ENCODE measurements at places on chromosomes 3 and 15. TPM values are rescaled to one million over a fixed set of nuclear protein-coding genes. Genes with fewer than 3 reads are reported as not detected.

DNA sequence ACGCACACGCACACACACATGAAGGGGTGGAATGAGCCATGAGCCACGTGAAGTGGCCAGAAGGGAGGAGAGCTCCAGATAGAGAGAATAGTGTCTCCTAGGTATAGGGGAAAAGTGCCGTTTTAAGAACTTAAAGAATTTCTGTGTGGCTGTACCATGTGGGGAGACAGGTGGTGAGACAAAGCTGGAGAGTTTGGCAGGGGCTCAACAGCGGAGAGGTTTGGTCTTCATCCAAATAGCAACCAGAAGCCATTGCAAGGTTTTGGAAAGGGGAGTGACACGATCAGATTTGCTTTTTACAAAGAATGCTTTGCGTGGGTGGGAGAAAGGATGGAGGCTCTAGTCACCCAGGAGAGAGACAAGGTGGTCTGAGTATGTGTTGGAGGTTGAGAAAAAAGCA, 146.0 kb downstream of the IL20RB start:
- no peak overlapping the region for H3K4me3 ChIP-seq
- H3K27me3 ChIP-seq = peaks cover 30% of the 10 kb centered on the region
- DNase-seq = no peak
- no peaks in the 10 kb centered on the region for H3K4me1 ChIP-seq
- H3K36me3 ChIP-seq = no peaks in the 10 kb centered on the region

GRCh38 chr15:82646250-82647044, 716 bp downstream of the CPEB1 start:
- H3K27ac ChIP-seq = no peak overlapping the region
- H3K4me1 ChIP-seq = peaks cover 2% of the 10 kb centered on the region
- DNase-seq = no peak
- H3K36me3 ChIP-seq = no peaks in the 10 kb centered on the region

DNA sequence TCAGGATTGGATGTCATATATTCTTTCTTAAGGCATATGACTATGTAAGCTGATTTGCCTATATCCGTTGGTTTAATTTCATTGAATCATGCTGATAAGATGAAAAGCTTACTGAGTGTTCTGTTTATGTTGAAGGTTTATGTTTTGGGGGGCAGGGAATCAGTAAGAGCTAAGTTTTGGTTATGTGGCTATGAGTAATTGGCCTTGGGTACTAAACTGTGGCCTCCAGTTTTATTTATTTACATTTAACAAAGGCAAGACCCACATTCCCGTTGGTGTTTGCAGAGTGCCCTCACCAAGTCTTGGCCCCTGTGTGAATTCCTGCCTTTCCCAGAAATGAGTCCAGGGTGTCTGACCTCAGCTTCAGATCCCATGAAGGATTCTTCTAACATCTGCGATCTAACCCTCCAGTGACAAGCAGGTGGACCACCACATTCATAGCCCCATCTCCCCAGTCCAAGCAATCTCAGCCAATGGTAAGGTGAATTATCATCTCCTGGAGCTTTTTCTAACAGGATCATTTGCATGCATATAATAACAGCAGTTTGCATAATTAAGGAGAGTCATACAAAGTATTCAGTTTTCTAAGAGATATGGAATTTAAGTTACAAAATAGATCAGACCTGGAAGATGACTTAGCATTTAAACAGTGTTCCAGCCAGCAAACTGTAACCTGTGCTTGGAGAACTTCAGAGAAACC, 27.4 kb downstream of the GLDN start:
- peaks cover 7% of the 10 kb centered on the region for H3K27me3 ChIP-seq
- no peaks in the 10 kb centered on the region for H3K4me1 ChIP-seq
- H3K36me3 ChIP-seq = no peaks in the 10 kb centered on the region
- no peak for DNase-seq

- H3K27ac ChIP-seq = no peak overlapping the region
- no peak overlapping the region for H3K4me3 ChIP-seq
- no peaks in the 10 kb centered on the region for H3K27me3 ChIP-seq
- DNase-seq = no peak
These were observed 47.4 kb downstream of the MESD start for GRCh38 chr15:80942266-80942665.

GRCh38 chr3:169264711-169265110, 398.8 kb downstream of the MECOM start:
- H3K27ac ChIP-seq = no peak overlapping the region
- no peaks in the 10 kb centered on the region for H3K4me1 ChIP-seq
- H3K36me3 ChIP-seq = no peaks in the 10 kb centered on the region
- no peak overlapping the region for H3K4me3 ChIP-seq
- no peaks in the 10 kb centered on the region for H3K27me3 ChIP-seq

GRCh38 chr3:46649436-46649835, 37.1 kb downstream of the FAM240A start:
- no peak overlapping the region for H3K4me3 ChIP-seq
- DNase-seq = no peak
- no peaks in the 10 kb centered on the region for H3K4me1 ChIP-seq
- H3K36me3 ChIP-seq = no peaks in the 10 kb centered on the region

GRCh38 chr3:152472672-152472954, 203.9 kb downstream of the MBNL1 start:
- H3K27me3 ChIP-seq = no peaks in the 10 kb centered on the region
- H3K27ac ChIP-seq = peak overlapping the region; percentile 87
- H3K4me1 ChIP-seq = peaks cover 12% of the 10 kb centered on the region
- no peak for DNase-seq
- no peaks in the 10 kb centered on the region for H3K36me3 ChIP-seq

- peak overlapping the region; percentile 39 for H3K4me3 ChIP-seq
- peaks cover 44% of the 10 kb centered on the region for H3K4me1 ChIP-seq
- peaks cover 2% of the 10 kb centered on the region for H3K36me3 ChIP-seq
- H3K27ac ChIP-seq = no peak overlapping the region
These were observed 49.1 kb downstream of the CCK start for GRCh38 chr3:42216931-42217333.

DNA sequence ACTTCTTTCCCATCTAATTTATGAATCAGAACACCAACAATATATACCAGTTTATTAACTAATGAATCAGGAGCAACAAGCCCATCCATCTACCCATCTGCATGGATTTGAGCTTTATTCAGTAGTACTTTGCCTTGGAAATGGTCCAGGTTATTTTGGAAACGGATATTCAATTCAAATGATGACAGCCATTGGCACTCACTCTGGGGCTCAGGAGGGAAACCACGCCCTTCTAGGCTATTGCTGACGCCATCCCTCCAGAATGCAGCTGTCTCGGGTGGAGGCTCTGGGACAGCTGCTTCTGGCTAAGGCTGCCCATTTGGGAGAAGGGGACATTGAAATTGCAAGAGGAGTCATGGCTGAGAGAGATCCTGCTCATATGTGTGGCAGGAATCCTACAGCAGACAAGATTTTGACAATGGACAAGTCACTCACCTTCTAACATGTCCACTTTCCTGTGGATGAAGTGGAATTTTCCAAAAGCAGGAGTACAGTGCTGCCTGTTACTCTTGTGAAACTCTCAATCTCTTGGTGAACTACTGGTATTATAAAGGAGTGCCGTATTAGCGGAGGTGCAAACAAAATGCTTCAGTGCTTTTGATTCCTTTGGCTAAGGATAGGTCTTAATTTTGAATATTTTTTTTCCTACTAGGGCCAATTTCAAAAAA, 29.3 kb upstream of the TRAK1 start:
- H3K36me3 ChIP-seq = no peaks in the 10 kb centered on the region
- peaks cover 23% of the 10 kb centered on the region for H3K4me1 ChIP-seq
- no peak overlapping the region for H3K4me3 ChIP-seq
- DNase-seq = no peak

DNA sequence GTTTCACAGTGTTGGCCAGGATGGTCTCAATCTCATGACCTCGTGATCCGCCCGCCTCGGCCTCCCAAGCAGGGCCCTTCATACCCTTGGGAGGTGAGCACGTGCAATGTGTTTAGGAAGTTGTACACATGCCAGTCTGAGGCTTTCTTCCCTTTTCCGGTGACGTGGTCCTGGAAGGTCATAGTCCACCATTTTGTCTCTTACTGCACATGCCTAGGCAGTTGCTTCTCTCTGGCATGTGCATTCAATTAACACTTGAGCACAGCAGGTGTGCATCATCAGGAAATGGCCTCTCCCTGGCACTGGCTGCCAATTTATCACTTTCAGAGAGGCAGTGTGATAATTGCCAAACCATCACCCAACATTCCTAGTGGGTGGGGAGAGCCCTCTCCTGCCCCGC, 21.7 kb upstream of the SELENOK start:
- peaks cover 37% of the 10 kb centered on the region for H3K27me3 ChIP-seq
- no peak overlapping the region for H3K27ac ChIP-seq
- H3K4me3 ChIP-seq = no peak overlapping the region
- no peaks in the 10 kb centered on the region for H3K36me3 ChIP-seq

GRCh38 chr3:10553591-10554235, 48.3 kb upstream of the ATP2B2 start:
- no peak overlapping the region for H3K27ac ChIP-seq
- no peak overlapping the region for H3K4me3 ChIP-seq
- peaks cover 23% of the 10 kb centered on the region for H3K4me1 ChIP-seq

DNA sequence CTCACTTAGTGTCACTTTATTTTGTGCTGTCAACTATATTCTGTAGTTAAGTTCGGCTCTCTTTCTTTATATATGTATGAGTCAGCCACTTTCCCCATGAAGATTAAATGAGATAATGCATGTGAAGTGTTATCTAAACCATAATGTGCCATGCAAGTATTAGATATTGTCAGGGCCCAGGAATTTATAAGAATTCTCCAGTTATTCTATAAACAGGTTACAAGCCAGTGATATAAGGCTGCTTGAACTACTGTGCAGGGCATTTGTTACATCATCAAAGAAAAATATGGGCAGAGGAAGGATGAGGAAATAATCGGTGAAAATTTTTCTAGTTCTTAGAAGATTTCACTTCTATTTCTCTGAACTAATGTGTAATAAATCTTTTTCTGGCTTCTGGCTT, 1049.0 kb upstream of the NR2F2 start:
- H3K4me1 ChIP-seq = peaks cover 15% of the 10 kb centered on the region
- H3K4me3 ChIP-seq = no peak overlapping the region
- no peak for DNase-seq
- H3K27me3 ChIP-seq = peaks cover 36% of the 10 kb centered on the region
- no peaks in the 10 kb centered on the region for H3K36me3 ChIP-seq

CASR gene
- not detected for total RNA-seq

GOLGA6L10 gene
- total RNA-seq = 2.4 TPM

NR2E3 gene
- total RNA-seq = not detected

WNT5A gene
- total RNA-seq = not detected

LTK gene
- not detected for total RNA-seq

Data from natural killer cell treated with Interleukin-12 subunit alpha and Interleukin-12 subunit beta and Interleukin-15 and Interleukin-18, amount 100 ng/mL, for 72 hours (primary cell).